HCT116 (cell line): ENCODE measurements at places on chromosomes 7 and 10.

- no peak for DNase-seq
These were observed 543.2 kb upstream of the SEMA3D start for GRCh38 chr7:85730012-85730411.

- no peak for DNase-seq
These were observed 13.1 kb downstream of the CNPY1 start for GRCh38 chr7:155533120-155533826.

DNA sequence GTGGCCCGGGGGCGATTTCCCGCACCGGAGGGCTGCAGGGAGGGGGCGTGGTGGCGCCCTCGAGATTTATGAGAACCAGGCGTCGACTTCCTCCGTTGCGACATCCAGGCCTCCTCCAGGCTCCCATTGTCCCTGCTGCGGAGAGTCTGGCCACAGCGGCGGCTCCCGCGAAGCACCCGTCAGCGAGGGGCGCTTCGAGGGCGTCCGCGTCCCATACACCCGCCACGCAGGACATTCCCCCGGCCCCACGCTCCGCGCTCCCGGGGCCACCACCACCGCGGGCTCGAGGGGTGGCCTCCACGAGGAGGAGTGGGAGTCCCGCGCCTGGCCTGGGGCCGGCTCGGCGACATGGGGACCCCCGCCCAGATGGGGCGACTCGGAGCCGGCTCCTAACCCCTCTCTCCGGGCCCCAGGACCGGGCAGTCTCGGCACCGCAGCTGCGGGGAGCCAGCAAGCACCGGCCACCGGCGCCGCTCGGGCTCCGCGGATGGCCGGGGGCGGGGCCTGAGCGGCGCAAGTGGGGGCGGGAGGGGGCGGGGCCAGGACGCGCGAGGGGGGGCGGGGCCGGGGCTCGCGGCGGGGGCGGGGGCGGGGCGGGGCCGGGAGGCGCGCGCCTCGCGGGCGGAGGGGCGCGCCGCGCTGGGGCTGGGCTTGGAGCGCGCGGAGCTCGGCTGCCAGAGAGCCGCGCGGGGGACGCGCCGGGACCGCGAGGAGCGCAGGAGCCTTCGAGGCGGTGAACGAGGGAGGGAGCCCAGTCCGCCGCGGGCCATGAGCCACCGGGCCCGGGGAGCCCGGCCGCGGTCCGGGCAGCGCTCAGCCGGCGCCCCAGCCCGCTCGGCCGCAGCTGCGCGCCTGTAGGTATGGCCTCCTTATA lies at the start of gene SH2B2:
Gene SH2B2 (plus strand): TSS at position 632 of the 874 bp plus-strand sequence. CDS start 13,683 bp downstream, outside the sequence.
- DNase-seq = no peak

GRCh38 chr10:118311505-118311904 lies 30.6 kb downstream of the FAM204A start:
- no peak for DNase-seq

DNA sequence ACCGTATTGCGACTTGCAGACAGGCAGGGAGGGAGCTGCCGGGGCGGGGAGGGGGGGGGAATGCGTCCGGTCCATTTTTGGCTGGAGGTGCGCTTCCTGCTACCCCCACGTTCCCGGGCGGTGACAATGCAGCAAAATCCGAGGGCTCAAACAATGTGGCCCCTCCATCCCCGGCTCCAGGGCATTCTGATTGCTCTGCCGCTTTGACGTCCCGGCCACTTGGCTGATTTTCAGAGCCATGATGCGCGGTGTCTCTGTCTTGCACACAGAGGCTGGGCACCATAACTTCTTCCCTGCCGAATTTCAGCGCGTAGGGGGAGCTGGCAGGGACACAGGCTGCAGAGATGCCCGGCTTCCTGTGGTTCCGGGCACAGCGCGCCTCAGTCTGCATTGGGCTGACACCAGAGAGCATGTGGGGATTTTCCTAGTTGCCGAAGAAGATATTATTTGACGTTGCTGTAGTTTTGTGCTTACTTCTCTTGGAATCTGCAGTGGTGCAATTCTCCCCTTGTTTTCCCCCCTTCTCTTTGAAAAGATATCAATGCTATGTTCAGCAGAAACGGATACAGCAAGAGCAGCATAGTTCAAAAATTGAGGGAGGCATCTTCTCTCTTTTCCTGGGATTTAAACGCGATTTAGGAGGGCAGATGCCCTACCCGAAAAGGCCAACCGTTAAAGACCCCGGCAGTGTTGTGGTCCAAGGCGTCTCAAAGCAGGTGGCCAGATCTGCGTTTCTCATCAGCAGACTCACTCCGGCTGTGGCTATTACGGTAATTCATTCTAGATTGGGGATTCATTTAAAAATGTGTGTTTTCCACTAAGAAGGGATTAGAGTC lies 1.4 kb downstream of the HECW1 start:
- no peak for DNase-seq

GRCh38 chr7:110502888-110503465 lies 588.0 kb upstream of the LRRN3 start:
- no peak for DNase-seq

GRCh38 chr10:34124522-34125035 lies 690.5 kb downstream of the PARD3 start:
- peak; percentile 88 for DNase-seq

DNA sequence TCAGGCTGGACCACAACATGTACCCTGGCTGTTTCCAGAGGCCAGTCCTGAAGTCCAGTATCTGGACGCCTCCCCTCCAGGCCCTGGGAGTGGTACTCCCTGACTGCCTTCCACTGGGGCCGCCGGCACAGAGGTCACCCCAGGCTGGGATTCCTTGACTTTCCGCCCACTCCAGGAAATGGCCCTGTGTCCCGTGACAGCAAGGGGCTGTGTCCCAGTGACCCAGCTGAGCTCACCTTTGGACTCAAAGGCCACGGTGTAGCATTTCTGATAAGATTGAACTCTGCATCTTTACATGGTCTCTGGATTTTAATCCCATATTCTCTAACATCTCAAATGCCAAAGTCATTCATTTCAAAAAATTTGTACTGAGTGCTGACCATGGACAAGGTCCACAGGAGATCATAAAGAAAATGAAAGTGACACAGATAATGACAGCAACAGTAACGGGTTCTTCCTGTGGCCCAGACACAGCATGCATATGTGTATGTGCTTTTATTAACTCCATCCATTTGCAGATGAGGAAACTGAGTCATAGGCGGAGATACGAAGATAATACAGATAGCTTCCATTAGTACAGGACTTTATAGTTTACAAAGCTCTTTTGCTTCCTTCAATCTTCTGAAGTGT lies 5.4 kb downstream of the ADAMTS14 start:
- no peak for DNase-seq

- no peak for DNase-seq
These were observed 344.5 kb downstream of the PCLO start for GRCh38 chr7:82818171-82818570.

DNA sequence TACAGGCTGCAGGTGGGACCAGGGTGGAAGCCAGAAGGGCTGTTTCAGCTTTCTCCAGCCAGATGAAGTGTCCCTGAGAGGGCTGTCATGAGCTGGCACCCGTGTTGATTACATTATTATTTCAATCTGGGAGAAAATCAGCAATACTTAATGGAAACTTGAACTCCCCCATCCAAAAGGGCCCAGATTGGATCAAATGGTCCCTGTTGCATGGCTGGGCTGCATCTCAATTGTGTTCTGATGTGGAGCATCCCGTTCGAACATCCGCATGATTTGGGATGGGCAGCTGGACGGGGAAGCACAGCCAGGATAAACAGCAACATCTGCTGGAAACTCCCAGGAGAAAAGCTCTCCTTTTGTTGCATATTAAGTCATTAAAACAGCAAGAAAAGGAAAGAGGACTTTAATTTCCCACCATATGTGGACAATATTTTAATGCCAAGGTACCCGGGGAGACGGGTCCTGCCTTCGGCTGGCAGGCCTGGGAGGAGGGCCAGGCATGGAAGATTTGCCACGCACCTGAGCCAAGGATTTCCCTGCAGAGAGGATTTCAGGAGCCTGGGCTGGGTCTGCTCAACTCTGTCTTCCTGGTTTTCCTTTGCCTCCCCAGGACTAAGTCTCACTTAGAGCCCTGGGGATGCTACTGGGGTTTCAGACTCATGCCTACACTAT lies 52.4 kb downstream of the NPTX2 start:
- no peak for DNase-seq

DNA sequence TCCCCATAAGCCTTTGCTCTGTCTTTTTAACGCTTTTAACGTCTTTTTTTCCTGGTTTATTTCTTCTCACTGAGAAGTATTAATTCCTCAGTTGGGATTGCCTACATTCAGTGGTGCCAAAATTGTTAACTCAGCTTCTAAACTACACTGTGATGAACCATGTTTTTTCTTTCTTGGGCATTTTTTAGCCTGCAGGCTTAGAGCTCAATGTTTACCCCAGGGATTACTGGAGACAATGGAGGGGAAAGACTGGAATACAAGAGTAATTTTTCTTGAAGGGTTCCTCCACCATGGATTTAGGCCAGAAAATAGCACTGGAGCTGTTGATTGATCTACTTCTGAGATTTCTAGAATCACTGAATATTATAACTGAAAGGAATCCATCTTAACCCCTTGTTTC lies 19.8 kb downstream of the STAMBPL1 start:
- no peak for DNase-seq

- no peak for DNase-seq
These were observed 69.2 kb downstream of the UNCX start for GRCh38 chr7:1301882-1302251.

- no peak for DNase-seq
These were observed 291.9 kb downstream of the DOCK4 start for GRCh38 chr7:111914291-111914690.

GRCh38 chr10:109114579-109114978 lies 808.7 kb downstream of the XPNPEP1 start:
- DNase-seq = no peak

- no peak for DNase-seq
These were observed 2.7 kb downstream of the CALHM2 start for GRCh38 chr10:103449208-103450144.
